Daoy (cell line): ENCODE measurements at places on chromosomes 3 and 15.

- DNase-seq = no peak
Measured at GRCh38 chr15:32105258-32106241, 75.2 kb downstream of the CHRNA7 start.

DNA sequence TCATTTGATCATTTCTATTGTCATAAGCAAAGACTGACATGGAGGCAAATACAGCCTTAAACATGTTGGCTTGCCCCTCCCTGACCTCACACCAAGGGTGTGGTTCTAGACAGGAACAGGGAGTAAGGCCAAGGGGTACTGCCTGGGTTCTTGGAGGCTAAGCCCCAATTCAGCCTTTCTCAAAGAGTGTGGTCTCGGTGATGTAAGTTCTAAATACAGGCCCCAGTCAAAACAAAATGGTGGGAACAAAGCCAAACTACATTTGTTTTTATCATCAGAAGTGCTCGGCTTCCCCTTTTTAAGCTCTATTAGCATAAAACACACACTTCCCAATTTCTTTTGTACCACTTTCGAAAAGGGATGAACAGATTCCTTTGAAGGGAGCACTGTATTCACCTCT is 129.5 kb downstream of the ATP8B4 start:
- DNase-seq = no peak

- DNase-seq = peak; percentile 29
Measured at GRCh38 chr15:58260725-58261267, 122.6 kb downstream of the AQP9 start.

DNA sequence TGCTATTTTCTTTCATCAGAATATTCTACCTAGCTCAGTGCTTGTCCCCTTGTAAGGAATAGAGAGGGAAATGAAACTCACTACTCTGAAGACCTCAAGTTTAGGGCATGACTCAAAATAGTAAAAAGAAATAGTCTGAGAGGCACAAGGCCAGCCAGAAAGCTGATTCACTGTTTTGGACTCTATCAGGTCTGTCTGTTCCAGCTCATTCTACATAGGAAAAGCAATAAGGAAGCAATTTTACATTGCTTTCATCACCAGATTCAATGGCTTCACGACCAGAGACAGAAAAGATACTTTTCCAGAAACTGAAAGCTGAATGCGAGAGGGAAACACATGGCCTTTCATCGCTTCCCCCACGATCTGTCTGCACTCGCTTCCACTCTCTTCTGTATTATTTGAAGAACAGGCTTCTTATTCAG is 276.0 kb downstream of the GBE1 start:
- DNase-seq = no peak

DNA sequence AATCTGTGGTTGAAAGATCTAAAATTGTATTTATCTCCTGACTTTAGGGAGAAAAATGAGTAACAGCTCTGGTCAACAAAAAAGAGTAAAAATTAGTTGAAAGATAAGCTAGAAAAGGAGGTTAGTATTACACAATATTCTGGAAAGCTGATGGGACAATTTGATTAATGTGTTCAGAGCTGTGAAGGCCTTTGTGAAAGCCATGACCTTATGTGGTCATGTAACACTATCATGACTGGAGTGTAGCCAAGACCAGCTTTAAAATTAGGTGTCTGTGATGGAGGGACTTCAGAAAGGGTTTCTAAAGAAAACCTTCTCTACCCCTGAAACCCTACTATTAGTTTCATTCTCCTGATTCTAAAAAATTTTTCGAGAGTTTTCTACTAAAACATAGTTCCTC is 127.2 kb downstream of the NFKBIZ start:
- DNase-seq = peak; percentile 25

- no peak for DNase-seq
Measured at GRCh38 chr15:79932447-79932846, 35.6 kb upstream of the MTHFS start.

DNA sequence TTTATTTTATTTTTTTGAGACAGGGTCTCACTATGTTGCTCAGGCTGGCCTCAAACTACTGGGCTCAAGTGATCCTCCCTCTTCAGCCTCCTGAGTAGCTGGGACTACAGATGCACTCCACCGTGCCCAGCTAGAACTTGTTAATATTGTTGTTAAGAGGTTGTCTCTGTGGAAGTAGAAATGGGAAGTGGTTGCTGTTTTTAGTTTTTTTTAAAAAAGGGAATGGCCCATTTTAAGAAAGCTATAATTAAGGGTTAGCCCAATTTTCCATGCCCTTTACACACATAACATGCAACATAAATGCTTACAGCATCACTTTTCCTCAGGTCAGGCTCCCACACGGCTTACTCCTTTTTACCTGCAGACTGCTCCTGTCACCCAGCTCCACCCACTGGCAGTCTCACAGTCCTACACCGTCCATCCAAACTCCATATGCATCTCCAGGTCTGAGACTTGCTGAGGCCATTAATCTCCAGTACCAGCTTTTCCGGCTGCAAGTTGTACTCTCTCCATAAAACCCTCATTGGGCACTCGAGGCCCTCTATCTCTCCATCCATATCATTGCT is 19.8 kb downstream of the MORC1 start:
- DNase-seq = no peak

DNA sequence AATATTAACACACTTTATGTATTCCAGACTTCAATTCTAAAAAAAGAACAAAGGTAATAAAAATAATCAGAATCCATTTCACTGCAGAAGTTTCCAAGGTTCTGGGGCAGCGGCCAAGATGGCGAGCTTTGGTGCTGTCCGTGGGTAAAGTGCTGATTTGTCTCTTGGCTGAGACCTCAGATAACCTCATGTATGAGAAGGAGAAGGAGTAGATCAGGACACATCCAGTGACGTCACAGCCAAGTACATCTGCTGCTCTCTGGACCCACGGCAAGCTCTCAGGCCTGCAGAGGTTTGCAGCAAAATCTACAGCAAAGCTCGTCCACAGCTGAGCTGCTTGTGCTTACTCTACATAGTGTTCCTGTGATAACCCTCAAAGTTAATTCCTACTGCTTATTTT is 165.7 kb downstream of the MAGI1 start:
- no peak for DNase-seq

GRCh38 chr3:151387842-151388241 is 3.3 kb upstream of the P2RY12 start:
- no peak for DNase-seq

GRCh38 chr3:116476691-116477090 is 31.4 kb upstream of the LSAMP start:
- DNase-seq = no peak

- DNase-seq = no peak
Measured at GRCh38 chr15:28104326-28104725, 5.2 kb upstream of the OCA2 start.
